CD4-positive, alpha-beta memory T cell (primary cell): ENCODE measurements at places on chromosomes 11 and 22. TPM values are rescaled to one million over a fixed set of nuclear protein-coding genes. Genes with fewer than 3 reads are reported as not detected.

The KCNJ11 gene
- 0.24 TPM for polyA plus RNA-seq

The YIF1A gene
- polyA plus RNA-seq: 53.4 TPM

The C11orf21 gene
- polyA plus RNA-seq: 10.8 TPM

GRCh38 chr22:17655289-17655688, 16.7 kb downstream of the BCL2L13 start:
- DNase-seq: no peak

- DNase-seq: no peak
Measured at GRCh38 chr11:75627906-75628668, 40.8 kb downstream of the MAP6 start.

GRCh38 chr11:108916935-108917334, 252.1 kb downstream of the DDX10 start:
- DNase-seq: no peak
